ENCODE measurements at places on chromosomes 3 and 15. TPM values are rescaled to one million over a fixed set of nuclear protein-coding genes. Genes with fewer than 3 reads are reported as not detected.

Gene PRR20G
- total RNA-seq: not detected

DNA sequence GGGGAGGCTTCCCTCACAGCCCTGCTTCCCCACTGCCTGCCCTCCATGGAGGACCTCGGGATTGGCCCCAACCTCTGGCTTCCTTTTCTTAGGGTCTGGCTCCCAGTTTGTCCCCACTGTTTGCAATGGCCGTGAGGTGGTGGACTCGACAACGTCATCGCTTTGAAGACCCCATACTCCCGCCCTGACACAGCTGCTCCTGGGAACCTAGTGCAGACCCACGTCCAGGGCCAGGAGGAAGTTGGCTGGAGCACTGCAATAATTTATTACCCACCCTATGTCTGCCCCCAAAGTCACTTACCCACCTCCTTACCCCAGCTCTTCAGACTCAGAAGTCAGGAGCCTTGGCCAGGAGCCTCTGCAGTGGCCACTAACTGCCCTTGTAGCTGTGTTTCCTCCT lies 11.1 kb downstream of the GRM2 start:
- H3K4me3 ChIP-seq: no peak overlapping the region
- no peaks in the 10 kb centered on the region for H3K27me3 ChIP-seq
- H3K4me1 ChIP-seq: no peaks in the 10 kb centered on the region
- no peaks in the 10 kb centered on the region for H3K36me3 ChIP-seq

DNA sequence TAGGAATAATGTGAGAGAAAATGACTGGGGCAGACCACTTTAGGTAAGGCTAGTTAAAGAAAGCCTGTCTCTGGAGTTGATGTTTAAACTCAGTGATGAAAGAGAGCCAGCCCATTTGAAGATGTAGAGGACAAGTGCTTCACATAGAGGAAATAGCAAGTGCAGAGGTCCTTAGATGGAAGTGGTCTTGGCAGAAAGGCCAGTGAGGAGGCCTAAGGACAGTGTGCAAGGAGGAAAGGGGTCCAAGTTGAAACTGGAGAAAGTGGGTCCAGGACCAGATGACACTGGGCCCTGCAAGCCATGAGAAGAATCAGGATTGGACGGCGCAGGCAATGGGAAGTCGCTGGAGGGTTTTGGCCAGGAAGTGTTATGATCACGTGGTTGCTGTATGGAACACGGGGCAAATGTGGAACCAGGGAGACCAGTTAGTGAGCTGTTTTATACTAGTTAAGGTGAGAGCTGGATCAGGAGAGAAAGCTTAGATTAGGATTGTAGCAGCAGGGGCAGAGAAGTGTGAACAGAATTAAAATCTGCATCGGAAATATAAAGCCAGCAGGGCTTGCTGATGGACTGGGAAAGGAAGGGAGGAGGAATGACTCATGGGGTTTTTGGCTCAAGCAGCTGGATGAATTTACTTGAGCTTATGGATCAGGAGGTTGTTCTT lies 48.0 kb upstream of the SCAANT1 start:
- H3K27ac ChIP-seq: no peak overlapping the region
- H3K36me3 ChIP-seq: no peaks in the 10 kb centered on the region
- H3K27me3 ChIP-seq: no peaks in the 10 kb centered on the region
- peaks cover 8% of the 10 kb centered on the region for H3K4me1 ChIP-seq
- no peak for DNase-seq

- H3K27ac ChIP-seq: peak overlapping the region; percentile 49
- DNase-seq: no peak
- no peak overlapping the region for H3K4me3 ChIP-seq
- no peaks in the 10 kb centered on the region for H3K27me3 ChIP-seq
- no peaks in the 10 kb centered on the region for H3K36me3 ChIP-seq
- peaks cover 36% of the 10 kb centered on the region for H3K4me1 ChIP-seq
These were observed 853.5 kb downstream of the TUSC7 start for GRCh38 chr3:117563063-117563462.

DNA sequence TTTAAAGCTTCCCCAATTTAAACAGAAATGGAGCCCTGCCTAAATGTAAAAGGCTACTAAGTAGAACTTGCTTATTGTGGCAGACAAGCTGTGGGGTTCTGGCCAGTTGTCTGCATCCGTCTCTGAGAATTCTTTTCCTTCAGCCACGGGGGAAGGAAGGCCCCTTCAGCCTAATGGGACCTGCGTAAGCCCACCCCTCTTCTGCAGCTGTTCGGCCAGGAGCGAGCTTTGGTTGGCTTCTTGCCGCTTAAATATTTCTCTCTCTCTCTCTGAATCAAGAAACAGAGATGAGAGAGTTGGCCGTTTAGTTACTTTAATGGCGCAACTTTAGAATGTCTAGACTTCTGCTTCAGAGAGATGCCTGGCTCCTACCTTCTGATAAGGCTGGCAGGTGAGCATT lies 151.7 kb upstream of the PROK2 start:
- DNase-seq: no peak
- H3K4me1 ChIP-seq: no peaks in the 10 kb centered on the region

DNA sequence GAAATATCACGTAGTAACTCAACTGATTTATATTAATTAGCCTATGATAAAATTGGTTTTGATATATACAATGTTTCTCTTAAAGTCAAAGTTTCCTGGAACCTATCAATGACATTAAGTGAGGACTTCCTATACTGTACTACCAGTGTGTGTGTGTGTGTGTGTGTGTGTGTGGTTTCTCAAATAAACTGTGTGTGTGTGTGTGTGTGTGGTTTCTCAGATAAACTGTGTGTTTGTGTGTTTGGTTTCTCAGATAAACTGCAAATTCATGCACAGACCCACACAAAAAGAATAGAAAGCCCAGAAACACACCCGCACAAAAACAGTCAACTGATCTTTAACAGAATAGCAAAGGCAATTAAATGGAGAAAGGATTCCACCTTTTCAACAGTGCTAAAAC lies 14.5 kb upstream of the WDR5B start:
- H3K27ac ChIP-seq: no peak overlapping the region
- H3K27me3 ChIP-seq: no peaks in the 10 kb centered on the region
- no peaks in the 10 kb centered on the region for H3K4me1 ChIP-seq
- peaks cover 45% of the 10 kb centered on the region for H3K36me3 ChIP-seq

GRCh38 chr3:78165876-78166275 lies 1126.0 kb downstream of the ROBO2 start:
- H3K27me3 ChIP-seq: no peaks in the 10 kb centered on the region
- peaks cover 3% of the 10 kb centered on the region for H3K4me1 ChIP-seq
- H3K4me3 ChIP-seq: no peak overlapping the region
- no peak overlapping the region for H3K27ac ChIP-seq
- DNase-seq: no peak

- no peak overlapping the region for H3K4me3 ChIP-seq
- no peaks in the 10 kb centered on the region for H3K27me3 ChIP-seq
- no peak overlapping the region for H3K27ac ChIP-seq
- no peaks in the 10 kb centered on the region for H3K4me1 ChIP-seq
- no peak for DNase-seq
- no peaks in the 10 kb centered on the region for H3K36me3 ChIP-seq
These were observed 57.4 kb downstream of the CDAN1 start for GRCh38 chr15:42679285-42680141.

DNA sequence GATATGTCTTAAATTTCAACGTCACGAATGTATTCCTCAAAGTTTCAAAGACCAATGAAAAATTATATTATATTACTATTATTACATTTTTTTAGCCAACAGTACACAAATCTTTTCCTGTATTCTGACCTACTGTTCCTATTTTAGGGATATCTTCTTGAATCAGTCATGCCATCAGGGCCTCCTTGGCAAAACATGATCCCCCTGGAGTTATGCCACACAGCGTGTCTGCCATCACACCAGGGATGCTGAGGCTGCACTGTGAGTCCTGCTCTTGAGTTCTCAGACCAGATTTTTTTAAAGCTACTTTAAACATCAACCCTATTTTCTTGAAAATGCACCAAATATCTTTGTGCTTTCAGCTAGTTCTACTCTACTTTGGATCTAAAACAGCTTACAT lies 425.9 kb upstream of the ZNF385D start:
- no peaks in the 10 kb centered on the region for H3K27me3 ChIP-seq
- H3K36me3 ChIP-seq: no peaks in the 10 kb centered on the region
- H3K4me1 ChIP-seq: no peaks in the 10 kb centered on the region
- DNase-seq: no peak
- H3K4me3 ChIP-seq: no peak overlapping the region
- H3K27ac ChIP-seq: no peak overlapping the region

GRCh38 chr15:27707257-27707656 lies 391.9 kb downstream of the OCA2 start:
- H3K36me3 ChIP-seq: no peaks in the 10 kb centered on the region
- no peaks in the 10 kb centered on the region for H3K4me1 ChIP-seq
- no peaks in the 10 kb centered on the region for H3K27me3 ChIP-seq
- no peak overlapping the region for H3K4me3 ChIP-seq
- no peak for DNase-seq
- H3K27ac ChIP-seq: no peak overlapping the region

DNA sequence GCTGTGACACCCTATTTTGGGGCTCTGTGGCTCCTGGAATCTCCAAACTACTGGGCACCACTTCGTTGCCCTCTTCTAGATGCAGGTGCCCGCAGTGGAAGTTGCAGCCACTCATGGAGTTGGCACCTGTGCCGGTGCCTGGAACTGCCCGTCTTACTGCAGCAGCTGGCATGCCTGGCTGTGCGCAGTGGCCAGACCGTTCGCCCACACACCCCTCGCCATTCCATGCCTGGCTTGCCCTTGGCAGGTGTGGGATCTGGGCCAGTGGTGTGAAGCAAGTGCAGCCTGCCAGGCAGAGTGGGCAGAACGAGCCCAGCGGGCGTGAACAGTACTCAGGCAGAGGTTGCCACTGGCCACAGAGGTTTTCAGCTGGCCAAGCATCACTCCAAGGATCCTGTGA lies 1286.7 kb downstream of the ROBO1 start:
- no peaks in the 10 kb centered on the region for H3K27me3 ChIP-seq
- no peaks in the 10 kb centered on the region for H3K4me1 ChIP-seq
- no peaks in the 10 kb centered on the region for H3K36me3 ChIP-seq
- no peak overlapping the region for H3K27ac ChIP-seq
- DNase-seq: no peak

Gene FAM3D
- 1.5 TPM for total RNA-seq

Gene FHIT
- 3.4 TPM for total RNA-seq

Gene CHRD
- 33.0 TPM for total RNA-seq

GRCh38 chr3:16866571-16866970 lies 18.2 kb upstream of the PLCL2 start:
- DNase-seq: no peak
- H3K4me3 ChIP-seq: no peak overlapping the region
- no peaks in the 10 kb centered on the region for H3K36me3 ChIP-seq
- no peak overlapping the region for H3K27ac ChIP-seq
- H3K27me3 ChIP-seq: no peaks in the 10 kb centered on the region

GRCh38 chr15:54298396-54298795 lies 320.2 kb downstream of the UNC13C start:
- no peak for DNase-seq
- no peak overlapping the region for H3K27ac ChIP-seq
- no peaks in the 10 kb centered on the region for H3K4me1 ChIP-seq
- no peaks in the 10 kb centered on the region for H3K36me3 ChIP-seq
- no peaks in the 10 kb centered on the region for H3K27me3 ChIP-seq
- no peak overlapping the region for H3K4me3 ChIP-seq

Gene IL5RA
- total RNA-seq: 0.07 TPM

DNA sequence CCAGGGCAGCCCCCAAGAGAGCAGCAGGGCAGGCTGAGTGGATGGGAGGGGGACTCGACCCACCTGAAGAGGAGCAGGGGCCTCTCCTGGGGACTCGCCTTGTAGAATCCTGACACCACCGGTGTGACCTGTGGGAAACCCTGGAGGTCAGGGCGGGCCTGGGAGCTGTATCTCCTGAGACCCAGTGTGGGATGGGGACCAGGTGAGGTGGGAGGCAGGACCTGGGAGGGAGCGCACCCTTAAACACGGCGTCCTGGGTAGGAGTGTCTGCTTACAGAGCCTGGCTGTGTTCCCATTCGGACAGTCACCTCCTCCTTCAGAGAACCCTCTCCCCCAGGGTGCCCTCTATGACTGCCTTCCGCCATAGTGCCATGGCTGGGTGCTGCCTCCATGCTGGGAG lies 27.1 kb downstream of the C15orf39 start:
- H3K27me3 ChIP-seq: no peaks in the 10 kb centered on the region
- H3K4me3 ChIP-seq: no peak overlapping the region
- DNase-seq: no peak
- no peak overlapping the region for H3K27ac ChIP-seq

GRCh38 chr3:105798381-105798934 lies 70.4 kb downstream of the CBLB start:
- H3K4me3 ChIP-seq: no peak overlapping the region
- no peaks in the 10 kb centered on the region for H3K4me1 ChIP-seq
- H3K27me3 ChIP-seq: no peaks in the 10 kb centered on the region
- H3K36me3 ChIP-seq: no peaks in the 10 kb centered on the region
- H3K27ac ChIP-seq: no peak overlapping the region

Gene ZFAND6
- total RNA-seq: 192 TPM

GRCh38 chr3:142613491-142613890 lies 17.3 kb downstream of the PLS1 start:
- H3K4me3 ChIP-seq: no peak overlapping the region
- no peaks in the 10 kb centered on the region for H3K36me3 ChIP-seq
- no peaks in the 10 kb centered on the region for H3K27me3 ChIP-seq
- DNase-seq: no peak
- no peak overlapping the region for H3K27ac ChIP-seq
- no peaks in the 10 kb centered on the region for H3K4me1 ChIP-seq

DNA sequence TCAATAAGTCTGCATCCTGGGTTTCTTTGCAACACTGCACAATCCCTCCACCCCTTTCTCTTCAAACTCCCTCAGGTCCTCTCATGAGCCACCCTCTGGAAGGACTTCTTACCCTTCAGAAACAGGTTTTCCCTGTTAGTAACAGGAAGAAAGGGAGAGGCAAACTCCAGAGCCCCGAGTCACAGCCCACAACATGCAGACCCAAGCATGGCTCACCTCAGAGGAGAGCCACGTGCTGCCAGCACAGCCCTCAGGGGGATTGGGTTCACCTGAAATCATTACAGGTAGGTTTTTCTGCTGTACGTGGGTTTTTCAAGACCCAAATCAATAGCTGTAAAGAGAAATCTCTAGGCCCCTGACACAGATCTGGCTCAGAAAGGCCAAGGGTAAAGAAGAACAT lies 359.7 kb upstream of the ATP10A start:
- no peaks in the 10 kb centered on the region for H3K36me3 ChIP-seq
- H3K4me1 ChIP-seq: no peaks in the 10 kb centered on the region
- no peak overlapping the region for H3K27ac ChIP-seq
- no peaks in the 10 kb centered on the region for H3K27me3 ChIP-seq
- no peak for DNase-seq

- no peak for DNase-seq
- H3K27ac ChIP-seq: no peak overlapping the region
- H3K27me3 ChIP-seq: no peaks in the 10 kb centered on the region
- H3K4me1 ChIP-seq: no peaks in the 10 kb centered on the region
- H3K4me3 ChIP-seq: no peak overlapping the region
- no peaks in the 10 kb centered on the region for H3K36me3 ChIP-seq
These were observed 184.1 kb upstream of the TP63 start for GRCh38 chr3:189446959-189447560.

Gene IQCF5
- total RNA-seq: not detected

DNA sequence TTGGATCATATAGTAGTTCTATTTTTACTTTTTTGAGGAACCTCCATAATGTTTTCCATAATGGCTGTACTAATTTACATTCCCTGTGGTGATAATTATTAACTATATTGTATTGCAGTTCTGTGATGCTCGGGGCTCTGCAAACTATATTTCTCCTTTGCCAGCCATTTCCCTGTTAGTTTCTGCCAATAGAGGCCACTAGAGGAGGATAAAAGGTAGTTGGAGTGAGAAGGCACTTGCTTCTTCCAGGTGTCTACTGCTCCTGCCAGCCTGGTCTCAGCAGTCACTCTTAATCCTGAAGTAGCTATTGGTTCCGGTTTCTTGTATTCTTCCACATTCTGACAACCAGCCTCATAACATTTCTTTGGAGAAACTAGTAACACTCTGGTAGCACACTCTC lies 233.9 kb upstream of the GBE1 start:
- no peaks in the 10 kb centered on the region for H3K4me1 ChIP-seq
- no peak for DNase-seq
- no peak overlapping the region for H3K27ac ChIP-seq
- no peaks in the 10 kb centered on the region for H3K36me3 ChIP-seq
- no peak overlapping the region for H3K4me3 ChIP-seq
